ENCODE measurements at places on chromosomes 11 and 22.

DNA sequence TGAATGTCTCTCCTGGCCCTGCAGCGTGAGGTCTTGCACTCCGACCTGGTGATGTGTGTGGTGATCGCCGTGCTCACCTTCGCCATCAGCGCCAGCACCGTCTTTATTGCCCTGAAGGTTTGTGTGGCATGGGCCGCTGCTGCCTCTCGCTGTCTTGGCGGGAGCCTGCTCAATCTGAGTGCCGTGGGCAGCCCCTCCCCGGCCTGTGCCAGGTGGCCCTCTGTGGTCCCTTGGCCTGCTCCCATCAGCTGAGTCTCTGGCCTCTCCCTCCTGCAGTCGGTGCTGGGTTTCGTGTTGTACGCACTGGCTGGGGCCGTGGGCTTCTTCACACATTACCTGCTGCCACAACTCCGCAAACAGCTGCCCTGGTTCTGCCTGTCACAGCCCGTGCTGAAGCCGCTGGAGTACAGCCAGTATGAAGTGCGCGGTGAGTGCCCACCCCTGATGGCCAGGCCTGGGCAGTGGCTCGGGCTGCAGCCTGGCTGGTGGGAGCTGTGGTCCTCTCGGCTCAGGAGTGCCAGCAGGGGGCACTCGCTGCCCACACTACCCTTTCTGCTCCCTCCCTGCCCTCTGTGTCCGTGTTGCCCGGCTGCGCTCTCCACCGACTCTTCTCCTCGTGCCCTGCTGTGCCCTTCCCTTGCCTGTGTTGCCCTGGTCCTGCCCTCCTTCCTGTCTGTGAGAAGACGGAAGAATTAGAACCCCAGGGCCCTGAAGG lies 10.2 kb downstream of the PCNX3 start:
- H3K27ac ChIP-seq: no peak overlapping the region
- peaks cover 89% of the 10 kb centered on the region for H3K36me3 ChIP-seq
- no peak overlapping the region for H3K4me3 ChIP-seq
- no peaks in the 10 kb centered on the region for H3K27me3 ChIP-seq

DNA sequence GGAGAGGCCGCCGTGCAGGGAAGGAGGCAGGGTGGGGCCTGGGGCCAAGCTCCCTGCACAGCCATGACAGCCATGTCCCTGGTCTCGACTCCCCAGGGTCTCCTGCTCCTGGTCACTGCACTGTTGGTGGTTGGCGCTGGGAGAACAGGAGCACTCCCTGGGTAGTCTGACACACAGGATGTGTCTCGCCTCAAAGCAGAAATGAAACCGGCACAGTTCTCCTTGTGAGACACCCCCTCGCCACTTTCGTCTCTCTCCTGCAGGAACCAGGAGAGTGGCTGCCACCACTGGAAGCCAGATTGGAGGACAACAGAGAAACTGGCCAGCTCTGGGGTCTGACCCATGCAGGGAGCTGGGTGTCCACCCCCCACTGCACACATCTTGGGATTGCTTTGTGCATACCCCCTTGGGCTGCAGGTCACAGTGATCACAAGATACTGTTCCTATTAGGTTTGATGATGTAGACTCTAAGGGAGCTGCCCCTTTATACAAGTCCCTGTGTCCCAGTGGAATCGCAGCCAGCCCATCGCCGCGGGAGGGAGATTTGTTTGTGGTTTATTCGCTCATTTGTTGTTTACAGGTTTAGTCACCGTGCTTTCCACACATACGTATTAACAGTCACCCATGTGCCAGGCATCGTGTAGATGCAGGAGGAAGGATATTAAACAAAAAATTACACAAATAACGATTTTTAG lies 27.0 kb upstream of the YWHAH start:
- H3K27ac ChIP-seq: no peak overlapping the region
- H3K36me3 ChIP-seq: no peaks in the 10 kb centered on the region
- H3K27me3 ChIP-seq: no peaks in the 10 kb centered on the region
- no peak overlapping the region for H3K4me3 ChIP-seq

GRCh38 chr22:31005535-31005934 lies 36.5 kb downstream of the TUG1 start:
- no peaks in the 10 kb centered on the region for H3K27me3 ChIP-seq
- H3K4me3 ChIP-seq: no peak overlapping the region
- DNase-seq: no peak
- H3K27ac ChIP-seq: no peak overlapping the region
- no peaks in the 10 kb centered on the region for H3K36me3 ChIP-seq

GRCh38 chr22:19576460-19577421 lies 52.5 kb upstream of the CLDN5 start:
- H3K4me3 ChIP-seq: no peak overlapping the region
- no peaks in the 10 kb centered on the region for H3K36me3 ChIP-seq
- peaks cover 1% of the 10 kb centered on the region for H3K27me3 ChIP-seq

GRCh38 chr11:119361056-119361787 lies 14.7 kb upstream of the MFRP start:
- H3K4me3 ChIP-seq: no peak overlapping the region
- peaks cover 24% of the 10 kb centered on the region for H3K4me1 ChIP-seq
- no peak overlapping the region for H3K27ac ChIP-seq
- peak; percentile 87 for DNase-seq

DNA sequence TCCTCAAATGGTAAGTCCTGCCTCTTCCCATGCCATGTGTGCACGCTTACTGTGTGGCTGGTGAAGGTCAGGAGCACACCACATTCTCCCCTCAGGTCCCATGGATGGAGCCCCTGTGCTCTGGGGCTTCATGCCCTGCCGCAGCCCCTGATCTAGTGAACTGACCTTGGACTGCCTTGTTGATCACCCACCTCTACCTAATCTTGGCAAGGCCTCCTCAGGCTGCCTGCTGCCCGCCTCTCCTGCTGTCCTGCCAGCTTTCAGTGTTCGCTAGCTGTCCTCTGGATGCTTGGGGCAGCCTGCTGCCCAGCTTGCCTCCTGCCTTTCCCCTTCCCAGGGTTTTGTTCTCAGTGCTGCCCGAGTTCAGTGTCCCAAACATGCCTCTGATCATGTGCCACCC lies 38.1 kb downstream of the CABIN1 start:
- peaks cover 23% of the 10 kb centered on the region for H3K36me3 ChIP-seq
- H3K27ac ChIP-seq: no peak overlapping the region
- no peak overlapping the region for H3K4me3 ChIP-seq

GRCh38 chr22:46425016-46425415 lies 89.5 kb downstream of the TRMU start:
- H3K27me3 ChIP-seq: peaks cover 21% of the 10 kb centered on the region
- no peak overlapping the region for H3K27ac ChIP-seq
- H3K4me1 ChIP-seq: no peaks in the 10 kb centered on the region
- peak; percentile 72 for DNase-seq

- H3K27me3 ChIP-seq: no peaks in the 10 kb centered on the region
- peaks cover 8% of the 10 kb centered on the region for H3K4me1 ChIP-seq
- H3K4me3 ChIP-seq: no peak overlapping the region
- H3K27ac ChIP-seq: peak overlapping the region; percentile 23
- H3K36me3 ChIP-seq: no peaks in the 10 kb centered on the region
These were observed 8.3 kb upstream of the MIEF1 start for GRCh38 chr22:39493759-39494158.

DNA sequence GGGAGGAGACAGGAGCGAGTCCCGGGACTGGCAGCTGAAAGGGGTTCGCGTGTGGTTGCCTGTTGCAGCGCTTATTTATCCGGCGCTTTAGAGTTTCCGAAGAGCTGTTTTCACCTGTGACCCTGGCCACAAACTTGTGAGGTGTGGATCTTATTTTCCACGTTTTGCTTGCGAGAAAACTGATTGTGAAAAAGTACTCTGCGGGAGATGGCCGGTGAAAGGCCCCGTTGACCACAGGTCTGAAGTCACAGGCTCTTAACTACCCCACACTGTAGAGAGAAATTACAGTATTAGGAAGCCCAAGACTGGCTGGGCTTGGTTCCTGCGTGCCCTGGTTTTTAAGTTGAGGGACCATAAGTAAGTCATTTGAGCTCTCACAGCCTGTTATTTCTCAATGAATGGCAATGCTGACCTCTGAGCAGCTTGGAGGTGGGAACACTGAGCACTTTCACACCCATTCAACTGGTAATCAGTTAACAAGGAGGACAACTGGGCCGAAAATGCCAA lies 379 bp upstream of the RAB38 start:
- no peak overlapping the region for H3K27ac ChIP-seq
- no peaks in the 10 kb centered on the region for H3K27me3 ChIP-seq
- peak; percentile 7 for DNase-seq

DNA sequence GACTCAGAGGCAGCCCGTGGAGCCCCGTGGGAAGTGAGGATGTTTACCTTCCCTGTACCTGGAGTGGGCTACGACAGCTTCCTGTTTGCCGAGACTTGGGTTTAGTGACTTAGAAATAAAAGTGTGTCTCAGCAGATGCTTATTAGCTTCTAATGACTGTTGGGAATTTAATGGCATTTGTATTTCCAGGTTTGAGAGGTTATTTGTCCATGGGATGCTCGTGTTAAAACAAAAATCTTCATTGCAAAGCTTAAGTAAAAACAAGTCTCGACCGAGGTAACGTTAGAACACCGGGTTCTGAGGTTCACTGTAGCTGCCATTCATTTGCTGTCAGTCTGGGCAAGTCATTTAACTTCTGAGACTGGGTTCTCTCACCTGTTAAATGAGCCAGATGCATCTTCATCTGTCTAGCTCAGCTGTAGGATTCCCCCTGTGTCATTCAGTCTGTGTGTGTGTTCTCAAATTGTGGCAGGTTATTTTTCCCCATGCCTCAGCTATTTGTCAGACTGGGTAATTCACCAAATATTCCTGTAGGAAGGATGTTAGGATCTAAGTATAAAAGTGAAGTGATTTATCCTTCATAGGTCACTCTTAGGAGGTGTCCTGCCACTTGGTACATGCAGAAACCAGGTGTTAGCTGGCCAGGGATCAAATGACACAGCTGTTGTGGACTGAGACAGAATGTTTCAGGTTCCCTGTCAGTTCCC lies 791 bp downstream of the EI24 start:
- no peaks in the 10 kb centered on the region for H3K27me3 ChIP-seq
- peaks cover 12% of the 10 kb centered on the region for H3K4me1 ChIP-seq
- peak overlapping the region; percentile 76 for H3K27ac ChIP-seq
- H3K4me3 ChIP-seq: peak overlapping the region; percentile 99
- peaks cover 10% of the 10 kb centered on the region for H3K36me3 ChIP-seq

- H3K4me1 ChIP-seq: 0 out of 2 replicates have a peak, but pooled peaks cover 1% of the 10 kb centered on the region
- no peaks in the 10 kb centered on the region for H3K36me3 ChIP-seq
- peaks cover 52% of the 10 kb centered on the region for H3K27me3 ChIP-seq
- no peak overlapping the region for H3K4me3 ChIP-seq
- no peak overlapping the region for H3K27ac ChIP-seq
- no peak for DNase-seq
These were observed 800 bp downstream of the KCNJ5 start for GRCh38 chr11:128891913-128892398.

- no peak for DNase-seq
- no peaks in the 10 kb centered on the region for H3K36me3 ChIP-seq
- no peak overlapping the region for H3K4me3 ChIP-seq
- no peaks in the 10 kb centered on the region for H3K4me1 ChIP-seq
- no peak overlapping the region for H3K27ac ChIP-seq
These were observed 35.4 kb downstream of the MOB2 start for GRCh38 chr11:1450949-1451710.

DNA sequence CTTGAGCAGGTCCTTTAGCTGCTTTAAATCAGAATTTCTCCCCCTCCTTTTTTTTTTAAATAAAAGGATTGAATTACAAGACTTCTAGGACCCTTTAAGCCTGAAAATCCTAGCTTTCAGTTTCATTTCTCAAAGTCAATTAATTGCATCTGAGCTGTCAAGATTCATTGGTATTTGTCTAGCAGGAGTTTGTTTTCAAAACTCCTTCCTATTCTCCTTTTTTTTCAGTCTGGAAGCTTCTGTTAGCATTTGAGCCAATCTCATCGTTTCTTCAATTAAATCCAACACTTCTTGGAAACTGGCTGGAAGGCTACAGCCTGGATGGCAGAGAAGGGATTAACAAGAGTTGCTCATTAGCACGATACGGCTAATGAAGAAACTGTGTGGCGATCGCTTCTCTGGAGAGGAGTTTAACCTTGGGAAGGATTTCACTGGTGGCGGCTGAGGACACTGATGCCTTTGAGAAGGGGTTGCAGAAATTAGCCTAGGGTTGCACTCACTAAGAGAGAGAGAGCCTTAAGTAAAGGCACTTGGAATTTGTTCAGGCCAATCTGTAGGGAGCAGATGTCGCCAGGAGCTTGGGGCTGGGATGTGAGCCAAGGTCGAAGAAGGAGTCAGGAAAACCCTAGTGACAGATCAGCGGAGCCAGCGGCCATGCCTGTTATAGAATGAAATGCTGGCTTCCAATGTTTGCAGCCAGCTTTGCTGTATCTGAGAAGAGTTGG lies 43.8 kb upstream of the API5 start:
- H3K27me3 ChIP-seq: no peaks in the 10 kb centered on the region
- no peaks in the 10 kb centered on the region for H3K4me1 ChIP-seq
- H3K27ac ChIP-seq: no peak overlapping the region
- H3K36me3 ChIP-seq: no peaks in the 10 kb centered on the region

DNA sequence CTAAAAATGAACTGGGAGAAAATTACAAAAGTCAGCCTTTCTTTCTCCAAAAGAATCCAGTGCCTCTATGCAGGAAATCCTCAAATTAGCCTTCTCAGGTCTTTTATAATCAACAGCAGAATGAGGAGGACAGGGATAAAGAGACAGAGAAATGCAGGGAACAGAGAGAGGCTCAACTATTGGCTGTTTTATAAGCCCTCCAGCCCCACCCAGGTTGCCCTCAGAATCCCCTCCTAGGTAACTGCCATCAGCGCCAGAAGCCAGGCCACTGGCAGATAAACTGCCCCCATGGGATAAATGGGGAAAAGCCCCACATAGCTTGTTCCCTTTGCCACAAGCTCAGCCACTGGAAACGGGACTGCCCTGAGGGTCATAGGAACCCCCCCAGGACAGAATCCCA lies 10.9 kb upstream of the HMOX1 start:
- no peak overlapping the region for H3K27ac ChIP-seq
- DNase-seq: no peak
- peaks cover 8% of the 10 kb centered on the region for H3K4me1 ChIP-seq
- no peaks in the 10 kb centered on the region for H3K36me3 ChIP-seq
- H3K27me3 ChIP-seq: no peaks in the 10 kb centered on the region
- no peak overlapping the region for H3K4me3 ChIP-seq

DNA sequence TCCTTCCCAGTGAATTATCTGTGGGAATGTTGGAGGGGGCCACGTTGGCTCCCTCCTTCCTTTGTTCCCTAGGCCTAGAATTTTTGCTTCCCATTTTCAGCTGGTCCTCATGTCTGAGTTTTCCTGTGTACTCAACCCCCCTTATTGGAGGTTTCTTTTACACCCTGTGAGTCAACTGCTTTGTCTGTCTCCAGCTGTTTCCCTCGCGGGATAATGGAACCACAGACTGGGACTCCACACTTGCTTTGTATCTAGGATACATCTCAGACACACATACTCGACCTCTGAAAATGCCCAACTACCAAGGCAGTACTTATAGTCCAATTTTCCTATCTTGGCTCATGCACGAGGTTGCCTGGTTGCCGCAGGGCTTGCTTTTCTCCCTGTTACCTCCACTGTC lies 352.7 kb upstream of the MPPED2 start:
- no peaks in the 10 kb centered on the region for H3K27me3 ChIP-seq
- no peaks in the 10 kb centered on the region for H3K36me3 ChIP-seq
- no peak overlapping the region for H3K4me3 ChIP-seq
- DNase-seq: no peak
